Stimulated activated CD4-positive, alpha-beta T cell treated with anti-CD3 and anti-CD28 coated beads, Interleukin-4, amount 100 ng/mL, for 4 hours (primary cell): ENCODE measurements at places on chromosomes 6 and 20.

GRCh38 chr6:166834049-166834448, 122.3 kb downstream of the RNASET2 start:
- DNase-seq = no peak

- no peak for DNase-seq
Measured at GRCh38 chr6:82033631-82034211, 213.8 kb downstream of the IBTK start.

DNA sequence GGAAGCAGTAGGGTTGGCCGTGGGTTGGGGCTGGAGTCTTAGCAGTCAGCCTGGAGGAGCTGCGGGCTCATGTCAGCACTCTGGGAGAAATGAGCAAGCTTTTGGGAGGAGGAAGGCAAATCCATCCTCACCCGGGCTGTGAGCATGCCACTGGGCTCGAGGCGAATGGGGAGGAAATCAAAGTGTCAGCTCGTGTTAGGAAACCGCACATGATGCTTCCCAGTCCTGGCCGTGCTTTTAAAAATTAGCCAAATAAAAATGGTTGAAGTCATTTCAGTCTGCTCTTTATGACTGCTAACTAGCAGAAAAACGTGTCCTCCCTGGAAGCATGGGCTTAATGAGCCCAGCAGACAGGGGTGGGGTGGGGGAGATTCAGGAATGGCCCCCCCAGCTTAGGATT, 98.1 kb downstream of the NFATC2 start:
- DNase-seq = no peak

DNA sequence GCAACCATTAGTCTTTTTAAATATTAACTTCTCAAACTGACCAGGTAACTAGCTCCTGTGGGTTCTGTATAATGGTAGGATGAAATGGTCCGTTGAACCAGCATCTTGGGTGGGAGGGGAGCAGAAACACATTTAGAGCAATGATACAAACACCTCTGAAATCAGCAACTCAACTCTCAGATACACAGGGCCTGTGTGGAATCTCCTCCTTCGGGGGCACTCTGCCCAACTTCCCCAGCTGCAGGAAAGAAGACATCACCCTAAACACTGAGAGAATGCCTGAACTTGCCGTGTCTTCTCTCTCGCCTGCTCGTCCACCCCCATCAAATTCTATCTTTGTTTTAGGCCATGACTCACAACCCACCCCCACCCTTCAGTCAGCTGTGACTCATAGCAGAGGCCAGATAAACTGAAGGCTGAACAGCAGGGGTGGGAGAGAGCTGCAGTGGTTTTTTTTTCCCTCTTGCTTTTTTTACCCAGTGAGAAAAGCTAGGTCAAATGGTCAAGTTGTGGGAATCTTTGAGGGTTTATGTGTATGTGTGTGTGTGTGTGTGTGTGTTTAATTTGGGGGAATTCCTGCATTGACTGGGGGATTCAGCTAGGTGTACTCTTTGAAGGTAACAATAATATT, 593.4 kb upstream of the JAG1 start:
- DNase-seq = no peak

DNA sequence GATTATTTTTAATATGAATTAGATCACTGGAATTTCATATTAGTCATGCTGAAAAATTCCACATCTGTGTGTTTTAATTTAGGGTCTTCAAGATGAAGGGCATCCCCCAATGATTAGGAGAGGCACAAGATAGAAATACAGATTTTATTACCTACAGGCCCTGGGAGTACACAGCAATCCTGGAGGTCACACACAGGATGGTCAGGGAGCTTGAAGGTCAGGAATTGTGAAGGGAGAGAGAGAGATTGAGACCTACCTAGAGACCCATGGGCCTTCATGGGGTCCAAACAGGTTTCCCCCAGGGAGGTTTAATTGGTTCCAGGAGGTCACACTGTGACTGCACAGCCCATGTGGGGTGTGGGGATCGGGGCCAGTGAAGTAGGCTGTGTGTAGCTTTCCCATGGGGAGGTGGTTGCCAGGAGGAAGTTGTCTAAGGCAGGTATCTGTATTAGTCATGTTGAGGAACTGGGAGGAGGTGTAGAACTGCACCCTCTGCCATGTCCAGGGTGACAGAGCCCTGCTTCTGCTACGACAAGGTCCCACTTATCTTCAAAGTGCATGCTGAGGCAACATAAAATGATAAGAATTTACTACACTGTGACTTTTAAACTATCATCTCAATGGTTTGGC, 18.3 kb downstream of the SNX9 start:
- no peak for DNase-seq

DNA sequence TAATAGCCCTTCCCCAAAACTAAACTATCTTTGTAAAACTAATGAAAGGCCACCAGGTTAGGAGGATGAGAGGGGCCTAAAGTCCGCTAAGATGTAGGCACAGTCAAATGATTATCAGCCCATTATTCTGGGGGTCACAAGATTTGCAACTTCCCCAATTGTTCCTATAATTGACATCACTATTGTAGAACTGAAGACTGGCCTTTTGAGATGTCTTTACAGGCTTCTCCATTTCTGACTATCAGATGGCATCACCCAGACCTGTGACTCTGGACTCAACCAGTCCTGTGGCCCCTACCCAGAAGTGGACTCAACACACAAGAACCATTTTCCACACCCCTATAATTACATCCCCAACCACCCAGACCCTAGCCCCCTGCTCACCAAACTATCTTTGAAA, 61.5 kb upstream of the MAP7 start:
- no peak for DNase-seq

DNA sequence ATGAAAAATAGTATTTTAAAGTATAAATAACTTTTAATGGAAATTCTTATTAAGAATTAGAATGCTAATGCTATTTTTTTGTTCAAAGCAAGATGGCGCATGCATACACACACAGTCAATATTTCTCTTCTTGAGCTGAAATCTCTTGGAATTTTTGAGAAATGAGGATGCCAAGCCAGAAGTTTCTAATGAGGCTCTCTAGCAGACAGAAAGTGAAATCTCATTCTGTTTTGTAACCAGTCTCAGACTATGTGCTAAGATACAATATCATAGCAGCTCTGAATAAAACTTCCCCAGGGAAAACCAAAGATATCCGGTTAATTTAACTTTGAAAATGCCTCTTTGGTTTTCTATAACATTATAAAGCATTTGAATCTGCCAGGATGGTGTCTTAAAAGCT, 97.2 kb upstream of the HDAC2 start:
- DNase-seq = no peak
